ENCODE measurements at places on chromosomes 6 and 20. TPM values are rescaled to one million over a fixed set of nuclear protein-coding genes. Genes with fewer than 3 reads are reported as not detected.

STMND1 gene
- total RNA-seq: 3.8 TPM

OPRL1 gene
- total RNA-seq: 0.89 TPM

SLA2 gene
- 0.34 TPM for total RNA-seq

TBC1D32 gene
- total RNA-seq: 6.3 TPM

PGC gene
- total RNA-seq: 3.4 TPM

DYNLT2 gene
- 1.2 TPM for total RNA-seq

CCN6 gene
- total RNA-seq: not detected

SRMS gene
- not detected for total RNA-seq

BRPF3 gene
- total RNA-seq: 20.0 TPM

SOX18 gene
- 3.7 TPM for total RNA-seq

ASIP gene
- total RNA-seq: not detected
